ENCODE measurements at places on chromosomes 7 and 10.

- DNase-seq: no peak
Observed at GRCh38 chr10:26805567-26806245, 55.1 kb downstream of the ABI1 start.

- DNase-seq: no peak
Observed at GRCh38 chr7:116780521-116780920, 81.9 kb upstream of the CAPZA2 start.

DNA sequence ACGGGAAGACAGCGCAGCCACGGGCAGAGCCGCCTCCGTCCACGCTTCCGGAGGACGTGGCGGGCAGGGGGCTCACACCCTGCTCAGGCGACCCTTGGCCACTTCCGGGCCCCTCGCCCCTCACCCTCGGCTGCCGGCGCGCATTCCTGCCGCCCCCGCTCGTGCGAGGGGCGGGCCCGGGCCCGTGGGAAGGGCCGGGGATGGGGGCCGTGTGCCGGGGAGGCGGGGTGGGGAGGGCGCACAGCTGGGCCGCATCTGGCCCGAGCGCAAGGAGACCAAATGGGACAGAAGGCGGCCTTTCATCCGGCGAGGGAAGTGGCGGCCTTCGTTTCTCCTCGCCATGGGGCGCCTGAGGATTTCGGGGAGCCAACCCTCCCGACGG, 846 bp upstream of the LFNG start:
- DNase-seq: no peak

DNA sequence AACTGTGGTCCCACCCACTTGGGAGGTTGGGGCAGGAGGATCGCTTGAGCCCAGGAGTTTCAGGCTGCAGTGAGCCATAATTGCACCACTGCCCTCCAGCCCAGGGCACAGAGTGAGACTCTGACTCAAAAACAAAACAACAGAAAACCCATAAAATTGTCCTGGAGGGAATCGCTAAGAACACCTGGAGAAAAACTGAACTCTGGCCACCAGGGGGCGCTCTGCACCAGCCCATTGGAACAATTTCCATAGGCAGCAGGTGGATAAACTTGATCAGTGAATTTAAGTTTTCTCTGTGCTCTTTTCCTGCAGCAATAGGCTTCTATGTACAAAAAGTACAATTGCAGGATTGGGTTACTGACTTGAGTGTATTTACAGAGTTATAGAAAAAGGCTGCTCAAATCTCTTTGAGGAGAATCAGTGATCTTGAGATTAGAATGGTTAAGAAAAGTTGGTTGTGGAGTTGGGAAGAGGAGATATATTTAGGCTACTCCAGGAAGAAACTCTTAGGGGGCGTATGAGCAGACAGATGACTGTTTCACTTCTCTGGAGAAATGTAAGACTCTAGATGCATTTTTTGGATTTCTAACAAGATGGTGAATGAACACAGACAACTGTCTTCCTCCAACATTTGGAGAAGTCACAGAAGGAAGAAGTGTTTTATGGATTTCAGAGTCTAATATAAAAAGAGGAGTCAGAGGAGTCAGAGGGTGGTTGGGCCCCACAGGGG, 274.9 kb upstream of the GALNT17 start:
- peak; percentile 11 for DNase-seq

DNA sequence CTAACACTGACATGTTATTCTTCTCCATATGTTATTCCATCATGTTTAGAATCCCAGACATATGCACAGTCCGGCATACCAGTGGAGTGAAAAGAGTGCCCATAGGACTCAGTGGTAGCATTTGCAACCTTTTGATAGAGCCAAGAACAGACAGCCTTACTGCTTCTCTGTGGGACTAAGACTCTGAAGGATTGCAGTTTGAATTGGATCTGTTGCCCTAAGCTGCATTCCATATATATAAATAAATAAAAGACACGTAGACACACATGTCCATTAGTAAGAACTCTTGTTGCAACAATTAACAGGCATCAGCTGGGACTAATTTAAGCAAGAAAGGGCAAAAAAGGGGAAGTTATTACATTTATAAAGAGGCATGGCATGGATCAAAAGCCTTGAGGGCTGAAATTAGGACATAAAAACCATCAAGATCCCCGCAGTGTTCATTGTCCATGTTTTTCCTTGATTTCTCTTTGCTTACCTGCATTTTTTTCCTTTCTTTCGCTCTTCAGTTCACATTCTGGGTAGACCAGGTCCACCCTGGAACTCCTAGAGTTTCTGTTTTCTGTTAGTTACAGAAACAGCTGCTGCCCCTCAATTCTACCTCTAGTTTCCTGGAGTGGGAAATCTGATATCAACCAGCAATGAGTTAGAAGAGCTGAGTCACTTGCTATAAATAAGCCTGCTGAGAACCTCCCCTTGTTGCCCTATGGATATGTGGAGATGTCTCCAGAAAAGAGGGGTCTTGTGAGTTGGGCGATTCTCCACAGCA, 132.4 kb downstream of the SORCS1 start:
- DNase-seq: no peak

DNA sequence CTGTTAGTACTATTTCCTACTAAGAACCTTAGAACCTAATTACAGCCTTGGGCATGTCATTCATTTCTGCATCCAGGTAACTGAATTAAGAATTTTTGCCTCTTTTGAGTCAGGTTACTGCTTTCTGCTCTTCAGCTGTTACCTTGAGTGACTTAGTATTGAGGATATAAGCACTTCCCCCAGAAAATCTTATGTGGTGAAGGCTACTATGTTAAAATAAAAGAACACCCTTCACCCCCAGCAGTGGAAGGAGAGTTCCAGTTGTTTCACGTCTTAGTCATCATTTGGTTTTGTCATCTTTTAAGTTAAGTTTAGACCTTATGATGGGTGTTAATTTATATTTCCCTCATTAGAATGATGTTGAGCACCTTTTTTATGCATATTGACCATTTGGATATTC, 82.8 kb downstream of the GLCCI1 start:
- no peak for DNase-seq

DNA sequence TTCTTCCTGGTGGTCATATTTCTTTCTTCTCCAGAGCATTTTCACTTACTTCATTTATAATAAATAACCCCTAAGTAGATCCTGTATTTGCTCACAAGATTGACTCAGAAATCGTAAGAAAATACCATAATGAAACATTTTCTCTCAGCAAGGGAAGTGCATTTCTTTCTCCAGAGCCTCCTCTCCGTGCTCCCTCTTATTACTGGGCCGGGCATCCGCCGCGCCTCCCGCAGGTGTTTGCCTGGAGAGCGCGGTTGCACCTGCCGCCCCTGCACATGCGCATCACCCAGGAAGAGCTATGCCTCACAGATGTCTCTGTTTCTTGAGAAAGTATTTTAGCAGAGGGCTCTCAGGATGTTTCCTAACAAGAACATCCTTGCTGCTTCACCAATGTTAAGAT, 509.2 kb downstream of the TCERG1L start:
- DNase-seq: no peak

DNA sequence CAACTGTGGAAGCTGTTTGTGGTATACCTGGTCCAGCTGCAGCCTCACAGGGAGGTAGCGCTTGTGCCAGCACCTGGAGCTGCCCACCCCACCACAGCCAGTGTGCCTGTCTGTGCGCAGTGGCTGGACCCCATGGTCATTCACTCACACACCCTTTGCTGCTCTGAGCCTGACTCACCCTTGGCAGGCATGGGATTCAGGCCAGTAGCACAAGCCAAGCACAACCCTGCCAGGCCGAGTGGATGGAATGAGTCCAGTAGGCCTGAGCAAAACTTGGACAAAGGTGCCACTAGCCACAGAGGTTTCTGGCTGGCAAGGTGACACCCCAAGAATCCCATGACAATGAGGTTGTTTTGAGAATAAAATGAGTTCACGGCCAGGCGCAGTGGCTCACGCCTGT, 19.0 kb downstream of the RBM48 start:
- no peak for DNase-seq

Data from CD4-positive, alpha-beta T cell treated with Interferon alpha-2 for 1 hour (primary cell).